ENCODE measurements at places on chromosomes 2 and 18.

GRCh38 chr2:97693476-97693875 is 19.9 kb upstream of the ZAP70 start:
- peak; percentile 6 for DNase-seq

GRCh38 chr18:49061239-49061990 is 110.7 kb upstream of the SMAD7 start:
- DNase-seq: no peak

GRCh38 chr18:57294547-57294946 is 57.8 kb upstream of the ST8SIA3 start:
- no peak for DNase-seq

- DNase-seq: no peak
Measured at GRCh38 chr2:225091336-225091735, 49.1 kb upstream of the DOCK10 start.

GRCh38 chr2:120497261-120497977 is 151.5 kb downstream of the INHBB start:
- no peak for DNase-seq

GRCh38 chr2:118800736-118801135 is 46.7 kb downstream of the EN1 start:
- no peak for DNase-seq

DNA sequence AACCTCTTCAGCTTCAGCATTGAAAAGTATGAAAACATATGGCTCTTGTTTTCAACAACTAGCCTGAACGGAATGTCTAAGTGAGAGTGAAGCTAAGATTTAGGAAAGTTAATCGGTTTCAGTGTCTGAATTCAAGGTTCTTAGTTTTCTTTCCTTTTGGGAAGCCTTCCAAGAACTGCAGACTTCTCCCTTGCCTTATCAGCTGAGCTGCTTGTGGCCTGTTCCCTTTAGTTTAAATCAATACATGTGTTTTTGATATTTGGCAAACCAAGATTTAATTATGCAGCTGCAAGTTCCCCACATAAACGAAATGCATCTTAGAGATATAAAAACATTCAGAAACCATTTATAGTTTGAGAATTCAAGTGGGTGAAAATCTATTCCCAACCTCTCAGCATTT is 274.3 kb upstream of the NRP2 start:
- DNase-seq: no peak

- no peak for DNase-seq
Measured at GRCh38 chr18:43970656-43971055, 693.4 kb upstream of the SYT4 start.

DNA sequence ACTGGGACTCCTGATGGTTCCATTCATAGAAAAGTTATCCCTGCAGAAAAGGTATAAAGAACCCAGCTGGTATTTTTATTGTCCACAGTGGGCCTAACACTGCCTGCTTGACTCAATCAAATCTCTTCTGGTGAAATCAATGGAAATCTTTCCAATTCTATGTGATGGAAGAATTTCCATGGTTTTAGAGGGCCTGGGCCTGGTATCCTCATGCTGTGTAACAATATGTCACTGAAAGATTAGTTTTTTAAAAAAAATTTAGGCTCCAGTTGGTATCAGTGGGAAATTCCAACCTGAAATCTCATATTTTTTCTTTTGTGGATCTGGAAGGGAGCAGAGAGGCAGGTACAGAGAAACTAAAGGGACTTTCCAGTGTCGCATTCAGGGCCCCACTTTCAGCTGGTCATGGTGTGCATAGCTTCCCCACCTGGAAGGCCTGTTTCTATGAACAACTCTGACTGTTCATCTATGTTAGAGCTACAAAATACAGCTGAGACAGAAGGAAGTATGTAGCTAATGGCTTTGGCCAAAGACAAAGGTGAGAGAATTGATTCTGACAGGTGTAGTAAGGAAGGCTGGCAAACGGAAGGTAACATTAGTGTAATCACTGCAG is 20.9 kb downstream of the NEB start:
- DNase-seq: no peak

DNA sequence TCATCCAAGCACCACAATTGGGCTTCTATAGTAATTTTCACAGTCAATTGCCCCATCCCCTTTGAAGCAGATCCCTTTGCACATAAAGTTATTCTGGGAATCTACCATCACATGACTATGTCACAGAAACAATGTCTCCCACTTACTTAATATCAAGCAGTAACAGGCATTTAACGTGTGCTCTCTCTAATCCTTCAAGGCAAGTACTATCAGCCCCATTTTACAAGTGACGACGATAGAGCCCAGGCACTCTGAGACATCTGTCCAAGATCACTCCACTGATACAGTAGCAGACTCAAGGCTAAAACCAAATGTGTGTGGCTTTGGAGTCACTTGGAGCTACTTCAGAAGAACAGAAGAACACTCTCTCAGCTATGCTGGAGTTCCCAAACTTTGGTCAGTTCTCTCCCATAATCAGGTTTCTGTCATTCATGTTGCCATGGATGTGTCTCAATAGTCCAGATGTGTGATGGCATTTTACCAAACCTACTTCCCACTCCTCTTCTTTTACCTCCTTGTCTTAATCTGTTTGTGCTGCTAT is 39.7 kb downstream of the PID1 start:
- no peak for DNase-seq

DNA sequence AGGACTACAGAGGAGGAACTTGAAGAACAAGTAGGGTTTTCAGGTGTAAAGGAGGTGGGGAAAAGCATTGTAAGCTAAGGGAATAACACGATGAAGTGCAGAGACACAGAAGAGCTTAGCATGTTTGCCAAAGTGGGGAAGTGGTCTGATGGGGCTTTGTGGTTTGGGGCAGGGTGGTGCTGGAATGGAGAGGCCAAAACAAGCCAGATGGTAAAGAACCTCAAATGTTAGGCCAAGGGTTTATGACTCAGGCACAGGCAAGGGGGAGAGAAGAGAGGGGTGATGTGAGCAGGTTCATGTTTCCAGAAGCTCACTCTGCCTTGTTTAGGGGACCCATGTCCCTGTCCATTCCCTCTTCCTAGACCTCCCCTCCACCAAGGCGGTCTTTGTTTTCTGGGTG is 104.5 kb upstream of the YWHAQ start:
- no peak for DNase-seq

DNA sequence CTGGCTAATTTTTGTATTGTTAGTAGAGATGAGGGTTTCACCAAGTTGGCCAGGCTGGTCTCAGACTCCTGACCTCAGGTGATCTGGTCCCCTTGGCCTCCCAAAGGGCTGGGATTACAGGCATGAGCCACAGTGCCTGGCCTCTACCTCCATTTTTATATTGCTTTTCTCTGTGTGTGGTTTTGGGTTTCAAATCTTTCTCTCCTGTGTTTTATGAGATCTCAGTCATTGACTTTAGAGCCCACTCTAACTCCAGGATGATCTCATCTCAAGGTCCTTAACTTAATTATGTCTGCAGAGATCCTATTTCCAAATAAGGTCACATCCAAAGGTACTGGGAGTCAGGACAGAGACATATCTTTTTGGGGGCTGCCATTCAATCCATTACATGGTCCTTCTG is 24.7 kb downstream of the ARL4C start:
- no peak for DNase-seq

DNA sequence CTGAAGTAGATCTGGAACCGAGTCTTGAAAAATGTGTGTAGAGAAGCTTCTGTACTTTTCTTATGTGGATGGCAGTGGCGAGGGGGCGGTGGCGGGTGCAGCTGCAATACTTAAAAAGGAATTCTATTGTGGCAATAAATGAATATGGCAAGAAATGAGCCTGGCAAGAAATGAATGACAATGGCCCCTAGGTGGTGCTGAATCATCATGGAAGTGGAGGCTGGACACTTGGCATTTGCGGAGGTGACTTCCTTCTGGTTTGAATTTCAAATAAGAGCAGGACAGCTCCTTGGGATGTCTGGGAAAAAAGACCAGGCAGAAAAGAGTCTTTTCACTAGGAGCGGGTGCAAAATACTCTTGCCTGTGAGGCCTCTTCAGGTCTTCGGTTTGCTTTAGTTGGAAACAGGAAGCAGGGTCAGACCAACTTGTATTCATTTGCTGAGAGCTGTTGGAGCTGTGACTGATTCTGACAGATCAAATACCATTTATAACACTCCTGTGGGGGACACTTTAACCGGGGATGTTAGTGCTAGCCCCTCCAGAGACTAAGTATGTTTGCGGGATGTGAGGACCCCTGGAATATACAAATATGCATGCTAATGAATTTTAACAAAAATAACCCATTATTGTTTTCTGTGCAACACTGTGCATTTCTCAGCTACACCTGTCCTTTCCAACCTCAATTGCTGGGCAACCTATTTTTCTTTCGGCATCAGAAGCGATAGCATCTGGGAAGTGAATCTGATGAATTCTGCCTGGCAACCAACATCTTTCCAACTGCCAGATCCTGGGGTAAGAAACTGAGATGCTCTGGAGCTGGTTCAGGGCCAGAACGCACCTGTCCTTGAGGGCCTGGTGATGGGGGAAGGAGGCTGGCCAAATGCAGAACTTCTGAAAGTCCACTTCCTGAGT is 35.4 kb downstream of the FASTKD2 start:
- peak; percentile 61 for DNase-seq

GRCh38 chr2:128549646-128550260 is 231.1 kb upstream of the HS6ST1 start:
- peak; percentile 29 for DNase-seq

All from left lobe of liver (tissue), 2 donors.